ENCODE measurements at places on chromosomes 16 and 17.
A peak's percentile ranks its signal among the peaks of the same experiment; 100 is the strongest.

DNA sequence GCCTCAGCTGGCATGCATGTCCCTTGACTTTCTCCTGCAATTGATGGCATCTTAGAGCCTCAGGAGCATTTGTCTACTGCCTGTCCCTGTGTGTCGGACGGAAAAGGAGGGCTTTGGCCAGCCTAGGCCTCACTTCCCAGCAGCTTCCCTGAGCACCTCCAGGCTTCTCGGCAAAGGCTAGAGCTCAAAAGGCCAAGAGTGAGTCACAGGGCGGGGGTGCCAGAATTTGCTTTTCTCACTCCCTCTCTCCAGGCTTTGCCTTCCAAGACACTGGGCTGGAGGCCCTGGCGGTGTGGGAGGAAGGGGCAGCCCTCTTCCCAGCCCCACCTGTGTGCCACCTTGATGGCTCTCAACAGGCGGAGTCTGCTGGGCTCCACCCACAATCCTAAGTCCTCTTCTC is 107.3 kb upstream of the MAF start:
- DNase-seq: no peak

GRCh38 chr16:70706948-70707465 is 21.2 kb upstream of the MTSS2 start:
- DNase-seq: no peak

- no peak for DNase-seq
These were observed 1.9 kb downstream of the CIITA start for GRCh38 chr16:10878644-10879501.

- no peak for DNase-seq
These were observed 110.3 kb downstream of the STX8 start for GRCh38 chr17:9465210-9465921.

GRCh38 chr17:8918807-8919465 is 46.6 kb downstream of the PIK3R5 start:
- no peak for DNase-seq

DNA sequence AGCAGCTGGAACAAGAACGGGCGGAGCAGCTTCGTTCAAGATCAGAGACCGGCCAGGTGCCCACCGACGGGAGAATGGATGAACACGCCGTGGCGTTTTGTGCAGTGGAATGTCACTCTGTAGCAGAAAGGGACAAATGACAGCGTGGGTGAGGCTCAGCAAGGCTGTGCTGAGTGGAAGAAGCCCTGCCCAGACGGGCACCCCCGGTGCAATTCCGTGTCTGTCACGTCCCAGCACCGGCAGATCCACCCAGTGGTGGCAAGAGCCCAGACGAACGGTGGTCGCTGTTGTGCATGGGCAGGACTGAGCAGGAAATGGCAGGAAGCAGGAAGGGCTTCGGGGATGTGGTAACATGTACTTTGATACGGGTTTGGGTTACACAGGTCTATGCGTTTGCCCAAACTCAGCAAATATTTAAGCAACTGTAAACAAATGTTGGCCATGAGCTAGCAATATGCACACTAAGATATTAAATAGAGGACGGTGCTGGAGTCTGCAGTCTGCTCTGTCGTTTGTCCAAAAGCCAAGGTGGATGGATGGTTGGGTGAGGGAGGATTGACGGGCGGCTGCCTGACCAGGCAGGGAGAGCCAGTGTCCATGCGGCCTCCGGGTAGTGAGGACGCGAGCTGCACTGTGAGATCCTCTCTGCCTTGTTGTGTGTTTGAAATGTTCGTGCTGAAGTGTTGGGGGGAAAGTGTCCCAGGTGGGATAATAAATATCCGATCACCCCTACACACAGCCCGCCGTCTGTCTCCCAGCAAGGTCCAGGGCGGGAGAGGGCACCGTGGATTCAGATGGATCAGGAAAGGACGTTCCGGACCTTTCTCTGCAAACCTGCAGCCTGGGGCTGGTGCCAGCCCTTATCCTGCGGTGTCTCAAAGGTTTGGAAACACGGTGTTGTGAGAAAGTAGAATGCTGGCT is 48.4 kb downstream of the COX4I1 start:
- DNase-seq: no peak

- no peak for DNase-seq
These were observed 311.2 kb downstream of the C16orf95 start for GRCh38 chr16:87006021-87006420.

GRCh38 chr16:20628213-20628612 is 52.0 kb upstream of the ACSM2B start:
- no peak for DNase-seq

DNA sequence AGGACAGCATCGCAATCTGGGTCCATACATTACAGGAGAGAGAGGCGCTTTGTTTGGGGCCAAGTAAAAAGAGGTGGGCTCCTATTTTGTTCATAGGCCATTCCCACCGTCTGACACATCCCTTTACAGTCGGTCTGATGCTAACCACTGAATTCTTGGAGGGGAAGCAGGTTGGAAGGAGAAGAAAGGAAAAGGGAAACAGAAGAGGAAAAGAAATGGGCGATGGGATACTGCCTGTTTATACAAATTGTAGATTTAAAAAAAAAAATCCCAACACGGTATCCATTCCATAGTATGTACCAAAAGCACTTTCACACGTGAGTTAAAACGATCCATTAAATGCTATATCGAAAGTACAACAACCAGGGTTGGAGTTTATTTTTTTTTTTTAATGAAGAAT is 4.0 kb upstream of the ZFHX3 start:
- no peak for DNase-seq

DNA sequence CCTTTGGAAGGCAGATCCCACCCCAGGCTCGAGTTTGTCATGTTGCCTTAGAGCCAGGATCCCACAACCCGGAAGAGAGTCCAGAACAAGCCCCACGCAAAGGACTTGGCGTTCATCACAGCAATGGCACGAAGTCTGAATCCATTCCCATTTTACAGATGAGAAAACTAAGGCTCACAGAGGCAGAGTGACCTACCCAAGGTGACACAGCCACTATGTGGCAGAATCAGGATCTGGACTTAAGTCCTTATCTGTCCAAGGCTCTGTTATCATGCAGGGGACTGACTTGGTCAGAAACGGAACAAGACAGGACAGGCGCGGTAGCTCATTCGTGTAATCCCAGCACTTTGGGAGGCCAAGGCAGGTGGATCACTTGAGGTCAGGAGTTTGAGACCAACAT is 86.5 kb downstream of the GSG1L start:
- no peak for DNase-seq

GRCh38 chr16:67174706-67175231 is 4.4 kb downstream of the NOL3 start:
- no peak for DNase-seq

GRCh38 chr16:49094471-49094870 is 187.2 kb downstream of the CBLN1 start:
- DNase-seq: no peak

DNA sequence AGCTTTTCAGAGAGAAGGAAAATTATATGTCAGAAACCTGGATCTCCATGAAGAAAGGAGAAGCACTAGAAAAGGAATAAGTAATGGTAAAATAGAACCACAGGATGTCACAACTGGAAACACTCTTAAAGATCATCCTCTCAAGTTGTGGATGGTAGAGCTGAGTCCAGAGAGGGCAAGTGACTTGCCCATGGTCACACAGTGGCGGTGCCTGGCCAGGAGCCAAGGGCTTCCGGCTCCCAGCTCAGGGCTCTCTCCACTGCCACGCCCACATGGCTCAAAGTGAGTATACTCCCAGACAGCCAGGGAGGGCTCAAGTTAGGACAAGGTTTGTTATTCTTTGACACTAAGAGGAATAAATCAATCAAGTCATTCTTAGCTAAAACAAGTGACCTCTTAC is 159.8 kb downstream of the COPRS start:
- DNase-seq: no peak

DNA sequence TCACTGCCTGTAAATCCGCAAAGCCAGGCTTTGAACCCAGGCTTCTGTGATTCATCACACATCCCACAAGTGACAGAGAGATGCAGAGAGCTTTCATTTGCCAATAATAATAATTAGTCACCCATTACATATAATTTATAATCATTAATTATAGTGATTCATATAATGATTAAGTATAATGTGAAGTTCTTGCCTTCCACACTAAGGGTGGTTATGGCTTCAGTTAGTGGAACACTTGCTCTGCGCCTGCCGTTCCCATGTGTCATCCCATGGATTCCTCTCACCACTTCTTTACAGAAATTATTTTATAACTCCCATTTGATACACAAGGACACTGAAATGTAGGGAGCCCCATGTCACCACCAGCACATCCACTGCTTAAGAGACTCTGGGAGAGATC is 39.8 kb upstream of the XYLT1 start:
- no peak for DNase-seq

- DNase-seq: no peak
These were observed 7.6 kb downstream of the CYTH1 start for GRCh38 chr17:78774453-78774852.

- no peak for DNase-seq
These were observed 108.1 kb downstream of the PMP22 start for GRCh38 chr17:15157051-15157450.

DNA sequence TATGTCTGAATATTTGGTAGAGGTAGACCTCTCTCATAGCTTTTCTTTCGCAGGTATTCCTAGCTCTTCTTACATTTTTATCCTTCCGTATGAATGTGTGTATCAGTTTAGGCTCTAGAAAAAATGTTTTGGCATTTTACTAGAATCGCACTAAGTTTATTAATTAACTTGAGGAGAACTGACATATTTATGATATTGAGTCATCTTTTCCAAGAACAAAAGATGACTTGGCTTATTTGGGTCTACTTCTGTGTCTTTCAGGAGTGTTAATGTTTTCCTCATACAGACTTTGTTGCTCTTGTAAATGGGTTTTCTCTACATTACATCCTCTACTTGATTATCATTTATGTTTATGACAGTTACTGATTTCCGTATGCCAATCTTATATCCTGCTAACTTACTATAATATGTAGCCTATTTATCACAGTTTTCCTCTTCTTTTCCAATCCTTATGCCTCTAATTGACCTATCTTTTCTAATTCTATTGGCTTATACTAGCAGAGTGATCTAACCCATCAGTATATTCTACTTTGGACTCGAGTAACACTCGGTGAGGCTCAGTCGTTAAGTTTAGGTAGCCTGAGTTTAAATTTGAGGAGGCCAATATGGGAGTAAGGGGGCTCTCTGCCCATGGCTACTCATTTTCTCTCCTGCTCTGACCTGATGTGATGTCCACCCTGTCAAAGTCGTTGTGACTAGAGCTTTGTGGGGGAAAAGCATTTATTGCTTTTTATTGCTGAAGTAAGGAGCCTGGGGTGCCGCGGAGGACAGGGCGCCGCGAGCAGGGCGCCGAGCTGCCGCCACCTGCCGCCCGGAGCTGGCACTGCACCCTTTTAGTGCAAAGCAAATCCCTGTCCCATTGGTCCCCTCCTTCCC is 20.0 kb downstream of the ST6GALNAC1 start:
- peak; percentile 72 for DNase-seq

DNA sequence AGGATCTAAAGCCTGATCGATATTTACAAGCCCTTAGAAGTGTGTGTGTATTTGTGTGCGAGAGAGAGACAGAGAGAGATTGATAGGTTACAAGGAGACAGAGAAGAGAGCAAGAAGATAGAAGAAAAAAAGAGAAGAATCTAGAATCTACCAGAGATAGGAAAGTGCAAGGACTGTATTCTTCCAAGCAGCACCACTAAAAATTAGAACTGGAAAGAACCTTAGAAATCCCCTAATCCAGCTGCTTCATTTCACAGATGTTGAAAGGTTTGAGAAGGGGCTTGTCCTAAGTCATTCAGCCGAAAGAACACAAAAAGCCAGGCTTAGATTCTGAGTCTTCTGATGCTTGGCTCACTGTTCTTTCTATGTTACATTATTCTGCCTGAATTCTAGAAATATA is 92.2 kb downstream of the HS3ST3A1 start:
- no peak for DNase-seq

- no peak for DNase-seq
These were observed 35.1 kb downstream of the SLC6A2 start for GRCh38 chr16:55690841-55691240.

DNA sequence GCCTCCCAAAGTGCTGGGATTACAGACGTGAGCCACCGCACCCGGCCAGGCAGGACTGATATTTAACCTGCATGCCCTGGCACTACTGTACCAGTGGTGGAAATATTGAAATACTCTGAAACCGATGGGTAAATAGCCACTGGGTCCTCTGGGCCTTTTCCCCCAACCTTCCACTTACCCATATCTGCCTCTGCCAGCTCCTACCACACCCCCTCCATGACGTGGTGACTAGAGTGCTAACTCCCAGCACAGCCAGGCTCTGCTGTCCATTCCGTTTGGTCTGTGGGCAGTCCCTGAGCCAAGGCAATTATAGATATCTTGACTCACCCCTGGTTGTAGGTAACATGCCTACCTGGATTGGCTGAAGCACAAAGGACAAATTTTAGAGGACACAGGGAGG is 187.8 kb downstream of the PRKCB start:
- DNase-seq: no peak

- no peak for DNase-seq
These were observed 56.5 kb upstream of the ADORA2B start for GRCh38 chr17:15888436-15888835.

GRCh38 chr17:68107373-68107772 is 71.8 kb downstream of the KPNA2 start:
- no peak for DNase-seq

- peak; percentile 19 for DNase-seq
These were observed at the start of gene SMTNL2 for GRCh38 chr17:4584101-4584916. TSS of gene SMTNL2 (plus strand) at chr17:4584529. CDS start at chr17:4584606, 77 bp downstream.

DNA sequence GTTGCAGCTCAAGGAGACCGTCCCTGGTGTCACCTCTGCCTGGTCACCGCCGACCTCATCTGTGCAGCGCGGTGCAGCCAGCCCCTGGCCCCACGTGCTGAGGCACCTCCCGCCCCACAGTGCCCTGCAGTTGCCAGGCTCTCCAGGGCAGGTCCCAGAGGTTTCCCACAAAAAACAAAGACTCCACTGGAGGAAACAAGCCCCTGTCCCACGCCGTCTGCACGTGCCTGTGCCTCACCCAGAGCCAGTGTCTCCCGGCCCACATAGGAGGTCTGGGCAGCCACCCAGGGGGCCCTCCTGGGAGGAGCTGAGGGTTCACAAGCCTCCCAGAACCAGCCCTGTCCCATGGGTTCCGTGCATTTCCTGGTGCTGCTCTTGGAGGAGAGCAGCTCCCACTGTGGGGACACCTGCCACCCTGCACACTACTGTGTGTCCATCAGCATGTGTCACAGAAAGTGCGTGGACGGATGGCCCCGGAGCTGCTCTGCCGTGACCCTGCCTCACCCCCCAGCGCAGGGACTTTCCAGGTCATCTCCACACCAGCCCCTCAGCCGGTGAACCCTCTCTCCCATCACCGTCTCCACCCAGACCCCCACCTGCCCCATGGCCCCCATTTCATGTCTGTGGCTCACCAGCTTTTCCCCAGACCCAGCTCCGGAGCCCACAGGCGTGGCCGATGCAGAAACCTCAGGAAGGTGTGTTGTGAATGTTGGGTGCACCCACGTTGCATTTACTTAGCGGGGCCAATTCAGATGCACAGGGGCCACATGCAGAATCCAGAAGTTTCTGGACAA is 17.0 kb upstream of the CDH15 start:
- no peak for DNase-seq
